Activated CD8-positive, alpha-beta T cell treated with anti-CD3 and anti-CD28 coated beads for 36 hours (primary cell): ENCODE measurements at places on chromosomes 1 and 21. TPM values are rescaled to one million over a fixed set of nuclear protein-coding genes. Genes with fewer than 3 reads are reported as not detected.

- no peaks in the 10 kb centered on the region for H3K36me3 ChIP-seq
- H3K27me3 ChIP-seq: no peaks in the 10 kb centered on the region
- no peak overlapping the region for H3K27ac ChIP-seq
- no peak overlapping the region for H3K4me3 ChIP-seq
Observed at GRCh38 chr1:4529446-4530165, 124.8 kb upstream of the AJAP1 start.

GRCh38 chr1:3697810-3698209 lies 45.5 kb downstream of the TP73 start:
- H3K27me3 ChIP-seq: peaks cover 13% of the 10 kb centered on the region
- H3K36me3 ChIP-seq: no peaks in the 10 kb centered on the region
- no peak overlapping the region for H3K27ac ChIP-seq

- H3K27ac ChIP-seq: no peak overlapping the region
- peaks cover 21% of the 10 kb centered on the region for H3K27me3 ChIP-seq
- DNase-seq: no peak
- H3K4me1 ChIP-seq: peaks cover 4% of the 10 kb centered on the region
- H3K4me3 ChIP-seq: no peak overlapping the region
Observed at GRCh38 chr1:207964195-207964966, 53.5 kb upstream of the CD34 start.

DNA sequence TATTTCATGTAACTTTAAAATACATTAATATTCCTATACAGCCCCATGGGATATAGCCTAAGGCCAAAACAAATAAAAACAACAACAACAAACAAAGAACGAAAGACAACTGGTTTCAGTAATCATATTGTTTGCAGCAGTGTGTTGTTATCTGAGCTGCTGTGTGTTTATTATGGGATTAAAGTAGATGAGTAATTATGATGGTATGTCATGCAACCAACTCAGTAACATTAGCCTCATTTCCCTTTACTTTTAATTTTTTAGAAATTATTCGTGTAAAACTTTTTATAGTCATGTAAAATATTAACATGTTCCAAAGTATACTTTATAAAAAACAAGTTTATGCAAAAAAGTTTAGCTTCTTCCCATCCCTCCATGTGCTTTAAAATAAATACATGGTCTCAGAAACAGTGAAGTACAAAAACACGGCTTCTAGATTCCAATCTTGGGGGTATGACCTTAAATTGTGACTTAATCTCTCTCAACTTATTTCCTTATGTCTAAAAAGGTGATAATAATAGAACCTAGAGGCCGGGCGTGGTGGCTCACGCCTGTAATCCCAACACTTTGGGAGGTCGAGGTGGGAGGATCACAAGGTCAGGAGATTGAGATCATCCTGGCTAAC lies 176.1 kb downstream of the SLC45A1 start:
- DNase-seq: no peak
- no peak overlapping the region for H3K27ac ChIP-seq

GRCh38 chr21:44094832-44095231 lies 12.4 kb upstream of the PWP2 start:
- no peak overlapping the region for H3K4me3 ChIP-seq
- H3K36me3 ChIP-seq: peaks cover 26% of the 10 kb centered on the region
- H3K4me1 ChIP-seq: peaks cover 13% of the 10 kb centered on the region
- DNase-seq: no peak

DNA sequence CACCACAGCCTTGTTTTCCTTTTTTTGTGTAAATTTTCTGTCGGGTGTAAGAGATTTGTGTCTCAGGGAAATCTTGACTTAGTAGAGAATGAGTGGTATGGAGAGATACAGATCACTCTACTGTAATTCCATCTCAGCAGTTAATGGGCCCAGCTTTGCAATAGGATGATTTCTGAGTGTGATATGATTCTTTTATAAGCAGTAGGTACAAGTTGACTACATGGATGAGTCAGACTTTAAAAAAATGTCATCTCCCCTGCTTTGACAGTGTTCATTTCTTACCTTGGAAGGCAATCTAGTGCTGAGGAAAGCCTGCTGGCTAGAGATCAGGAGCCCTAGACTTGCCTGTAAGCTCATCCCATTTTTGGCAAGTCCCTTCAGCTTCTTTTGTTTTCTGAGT lies 261.9 kb downstream of the RYR2 start:
- no peak for DNase-seq
- no peaks in the 10 kb centered on the region for H3K27me3 ChIP-seq
- no peaks in the 10 kb centered on the region for H3K4me1 ChIP-seq
- no peaks in the 10 kb centered on the region for H3K36me3 ChIP-seq

- no peak for DNase-seq
- peaks cover 2% of the 10 kb centered on the region for H3K27me3 ChIP-seq
- no peak overlapping the region for H3K4me3 ChIP-seq
- no peak overlapping the region for H3K27ac ChIP-seq
Observed at GRCh38 chr1:31524186-31524901, 52.0 kb upstream of the TINAGL1 start.

FBXO42 gene
- total RNA-seq: 21.3 TPM

ZNF695 gene
- 2.6 TPM for total RNA-seq

MED8 gene
- total RNA-seq: 33.5 TPM

LMOD1 gene
- total RNA-seq: not detected
